Stimulated activated CD4-positive, alpha-beta T cell treated with anti-CD3 and anti-CD28 coated beads, Interleukin-1b, Interleukin-23, amount 100 ng/mL, for 1 hour (primary cell): ENCODE measurements at places on chromosomes 7 and 10.

GRCh38 chr7:24572016-24572392 is 1.2 kb upstream of the PALS2 start:
- DNase-seq = no peak

DNA sequence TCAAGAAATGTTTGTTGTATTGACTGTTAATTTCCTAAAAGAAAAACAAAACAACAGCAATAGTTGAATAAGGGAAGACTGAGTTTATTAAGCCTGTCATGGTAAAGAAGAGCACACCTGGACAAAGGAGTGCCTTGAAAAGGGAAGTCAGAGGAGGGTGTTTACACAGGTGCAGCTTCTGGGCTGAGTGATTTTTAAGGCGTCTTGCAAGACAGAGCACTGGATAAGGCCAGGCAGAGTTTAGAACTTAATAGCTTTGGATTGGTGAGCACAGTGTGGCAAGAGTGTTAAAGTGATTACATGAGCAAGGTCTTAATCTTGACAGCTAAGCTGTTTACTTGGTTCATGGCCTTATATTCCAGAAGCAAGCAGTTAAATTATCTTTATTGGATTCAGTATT is 423.2 kb downstream of the CNTNAP2 start:
- no peak for DNase-seq

DNA sequence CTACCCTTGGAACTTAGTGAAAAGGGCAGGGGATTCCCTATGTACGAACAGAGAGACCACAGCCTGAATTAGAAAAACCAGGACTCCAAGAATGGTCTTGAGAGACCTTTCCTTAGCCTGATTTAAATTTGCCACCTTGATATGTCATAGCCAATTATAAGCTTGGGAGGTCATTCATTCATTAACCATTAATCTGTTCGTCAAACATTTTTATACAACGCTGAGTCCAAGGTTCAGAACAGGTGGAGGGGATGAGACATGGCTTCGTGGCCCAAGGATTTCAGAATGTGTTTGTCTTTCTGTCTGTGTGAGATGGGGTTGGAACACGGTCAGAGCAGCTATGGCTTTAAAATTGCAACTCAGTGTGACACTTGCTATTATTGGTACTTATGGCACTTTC is 158.0 kb downstream of the PAXIP1 start:
- no peak for DNase-seq

- DNase-seq = no peak
Measured at GRCh38 chr10:127117125-127117524, 79.3 kb downstream of the INSYN2A start.

- no peak for DNase-seq
Measured at GRCh38 chr10:1019362-1019761, 6.3 kb downstream of the IDI2 start.

DNA sequence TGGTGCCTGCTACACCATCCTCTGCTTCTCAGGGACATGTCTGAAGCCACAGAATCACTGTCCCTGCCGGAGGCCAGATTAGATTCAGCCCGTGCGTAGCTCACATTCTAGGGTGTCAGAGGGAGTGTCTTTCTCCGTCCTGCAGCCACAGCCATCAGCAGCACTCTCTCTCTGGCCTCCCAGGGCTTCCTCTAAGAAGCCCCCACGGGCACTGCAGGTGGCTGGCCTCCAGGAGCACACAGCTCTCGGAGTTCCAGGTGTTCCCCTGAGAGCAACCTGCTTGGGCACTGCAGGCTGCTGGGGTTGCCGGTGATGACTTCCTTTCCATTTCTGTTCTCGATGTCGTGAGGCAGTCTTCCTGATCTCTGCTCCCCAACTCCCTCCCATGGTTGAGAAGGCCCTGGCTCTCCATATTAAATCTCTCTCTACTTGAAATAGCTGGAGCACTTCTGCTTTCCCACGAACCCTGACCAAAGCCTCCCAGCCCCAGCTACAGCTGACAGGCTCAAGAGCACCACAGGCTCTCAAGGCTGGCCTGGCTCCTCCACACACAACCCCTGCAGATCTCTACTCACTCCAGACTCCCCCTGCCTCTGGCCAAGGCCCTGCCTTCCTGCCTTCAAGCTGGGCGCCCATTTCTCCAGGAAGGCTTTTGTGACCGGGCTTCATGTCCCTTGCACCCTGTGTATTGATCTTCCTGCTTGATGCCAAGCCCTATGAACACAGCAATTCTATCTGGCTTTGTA is 49.0 kb upstream of the TMEM72 start:
- DNase-seq = no peak

GRCh38 chr7:57482-58255 is 134.7 kb upstream of the FAM20C start:
- no peak for DNase-seq

- DNase-seq = no peak
Measured at GRCh38 chr10:19302117-19302516, 253.5 kb downstream of the MALRD1 start.

DNA sequence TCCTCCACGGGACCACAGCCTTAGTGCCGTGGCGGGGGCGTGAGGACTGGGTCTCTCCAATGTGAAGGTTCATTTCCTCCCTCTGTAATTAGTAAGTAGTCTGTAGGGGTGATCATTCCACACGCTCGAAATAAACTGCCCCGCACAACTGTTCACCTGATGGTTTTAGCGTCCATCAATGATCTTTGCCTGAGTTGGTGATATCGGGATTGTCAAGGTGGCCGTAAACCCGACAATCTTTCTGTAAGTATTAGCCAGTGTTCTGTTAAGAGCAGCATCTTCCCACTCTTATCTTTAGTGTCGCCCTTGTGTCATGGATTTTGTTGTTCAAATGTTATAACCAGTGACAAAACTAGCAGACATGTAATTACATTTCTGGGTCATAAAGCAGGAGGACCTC is 17.7 kb downstream of the AGAP3 start:
- no peak for DNase-seq

- DNase-seq = no peak
Measured at GRCh38 chr7:98571986-98572385, 45.1 kb upstream of the NPTX2 start.

- no peak for DNase-seq
Measured at GRCh38 chr10:21260066-21260465, 265.4 kb downstream of the SKIDA1 start.

DNA sequence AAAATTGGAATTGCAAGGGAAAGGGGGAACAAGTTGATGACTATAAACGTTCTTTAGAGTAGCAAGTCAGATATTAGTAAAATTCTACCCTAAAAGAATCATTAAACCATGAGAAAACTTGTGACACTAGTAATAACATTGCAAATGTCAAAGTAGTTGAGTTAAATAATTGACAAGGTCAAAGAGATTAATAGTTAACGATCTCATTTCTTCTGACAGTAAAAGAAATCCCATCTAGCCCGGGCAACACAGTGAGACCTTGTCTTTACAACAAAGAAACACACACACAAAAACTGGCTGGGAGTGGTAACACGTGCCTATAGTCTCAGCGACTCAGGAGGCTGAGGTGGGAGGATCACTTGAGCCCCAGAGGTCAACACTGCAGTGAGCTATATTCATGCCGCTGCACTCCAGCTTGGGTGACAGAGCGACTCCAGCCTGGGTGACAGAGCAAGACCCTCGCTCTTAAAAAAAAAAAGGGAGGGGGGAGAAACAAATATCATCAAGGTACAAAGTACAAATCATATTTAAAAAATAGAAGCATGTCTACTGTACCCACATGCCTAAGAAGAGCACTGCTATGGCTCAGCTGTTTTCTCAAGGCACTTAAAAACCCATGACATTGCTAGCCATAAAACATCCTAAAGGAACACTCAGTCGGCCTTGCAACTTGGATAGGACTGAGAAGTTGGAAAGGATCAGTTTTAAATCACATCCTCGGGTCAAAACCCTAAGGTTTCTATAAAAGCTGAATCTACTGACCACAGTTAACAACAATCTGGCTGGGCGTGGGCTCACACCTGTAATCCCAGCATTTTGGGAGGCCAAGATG is 401.1 kb downstream of the PARD3 start:
- DNase-seq = no peak

GRCh38 chr7:81590131-81590530 is 179.7 kb downstream of the HGF start:
- no peak for DNase-seq

DNA sequence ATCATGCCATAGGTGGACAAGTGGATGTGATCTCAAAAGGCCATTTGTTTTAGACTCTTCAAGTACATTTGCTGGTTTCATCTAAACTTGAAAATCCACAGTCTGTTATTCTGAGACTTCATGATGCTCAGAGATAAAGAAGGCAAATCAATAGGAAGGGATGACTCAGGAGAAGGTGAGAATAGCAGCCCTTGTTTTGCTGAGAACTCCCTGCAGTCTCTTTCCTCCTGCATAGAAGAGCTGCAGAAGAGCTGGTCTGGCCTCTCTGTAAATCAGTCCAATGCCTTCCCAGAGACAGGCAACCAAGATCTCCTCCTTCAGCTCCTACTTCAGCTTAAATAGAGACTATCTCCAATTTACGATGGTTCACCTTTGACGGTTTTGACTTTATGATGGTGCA is 4.0 kb upstream of the BAIAP2L1 start:
- DNase-seq = no peak

DNA sequence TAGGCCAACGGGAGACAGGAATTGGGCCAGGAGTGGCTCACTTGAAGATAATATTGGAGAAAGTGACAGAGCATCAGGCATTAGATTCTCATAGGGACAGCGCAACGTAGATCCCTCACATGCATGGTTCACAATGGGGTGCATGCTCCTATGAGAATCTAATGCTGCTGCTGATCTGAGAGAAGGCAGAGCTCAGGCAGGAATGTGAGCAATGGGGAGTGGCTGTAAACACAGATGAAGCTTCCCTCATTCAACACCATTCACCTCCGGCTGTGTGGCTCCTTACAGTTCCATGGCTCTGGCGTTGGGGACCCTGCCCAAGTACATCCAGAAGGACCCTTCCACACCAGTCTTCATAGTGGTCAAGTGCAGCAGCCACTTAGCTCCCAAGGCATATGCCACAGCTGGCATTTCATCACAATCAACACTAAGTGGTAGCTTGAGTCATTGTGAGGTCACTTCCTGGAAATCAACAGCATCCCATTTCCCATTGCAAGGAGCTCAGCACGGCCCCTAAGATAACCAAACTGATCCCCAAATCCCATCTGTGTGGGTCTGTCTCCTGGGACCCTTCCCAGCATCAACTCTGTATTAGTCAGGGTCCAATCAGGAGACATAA is 174.5 kb downstream of the TPST1 start:
- DNase-seq = no peak

DNA sequence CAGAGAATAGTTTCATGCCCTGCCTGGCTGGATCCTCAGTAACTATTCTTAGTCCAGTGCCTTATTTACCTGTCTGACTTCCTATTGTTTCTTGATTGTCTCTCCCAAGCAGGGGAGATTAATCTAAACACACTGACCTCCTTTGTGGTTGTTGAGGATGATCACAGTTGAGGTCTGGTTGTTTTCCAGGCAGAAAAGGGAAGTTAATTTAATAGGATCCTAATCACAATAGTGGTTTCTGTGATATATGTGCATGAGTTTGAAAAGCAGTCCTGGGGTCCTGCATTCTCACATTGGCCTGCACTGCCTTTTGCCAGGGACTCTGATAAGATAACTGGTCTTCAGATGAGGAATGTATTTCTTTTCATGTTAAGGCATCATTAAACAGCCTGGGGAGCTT is 130.1 kb downstream of the SND1 start:
- no peak for DNase-seq

DNA sequence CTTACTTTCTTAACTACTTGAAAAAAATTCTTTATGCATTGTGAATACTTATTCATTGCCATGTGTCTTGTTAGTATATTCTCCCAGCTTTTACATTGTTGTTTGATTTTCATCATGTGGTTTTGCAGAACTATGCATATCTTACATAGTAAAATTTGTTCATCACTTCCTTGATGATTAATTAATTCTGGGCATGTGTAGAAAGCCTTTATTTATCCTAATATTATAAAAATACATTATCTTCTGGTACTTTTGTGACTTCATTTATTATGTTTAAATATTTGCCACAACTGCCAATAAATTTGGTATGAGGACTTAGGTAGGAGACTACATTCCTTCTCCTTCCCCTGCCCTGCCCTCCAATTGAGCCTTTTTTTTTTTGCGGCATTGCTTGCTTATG is 166.0 kb upstream of the ZNF32 start:
- DNase-seq = no peak

- DNase-seq = no peak
Measured at GRCh38 chr7:133060004-133060403, 21.9 kb downstream of the CHCHD3 start.

GRCh38 chr7:28395831-28396230 is 16.5 kb upstream of the CREB5 start:
- DNase-seq = no peak

DNA sequence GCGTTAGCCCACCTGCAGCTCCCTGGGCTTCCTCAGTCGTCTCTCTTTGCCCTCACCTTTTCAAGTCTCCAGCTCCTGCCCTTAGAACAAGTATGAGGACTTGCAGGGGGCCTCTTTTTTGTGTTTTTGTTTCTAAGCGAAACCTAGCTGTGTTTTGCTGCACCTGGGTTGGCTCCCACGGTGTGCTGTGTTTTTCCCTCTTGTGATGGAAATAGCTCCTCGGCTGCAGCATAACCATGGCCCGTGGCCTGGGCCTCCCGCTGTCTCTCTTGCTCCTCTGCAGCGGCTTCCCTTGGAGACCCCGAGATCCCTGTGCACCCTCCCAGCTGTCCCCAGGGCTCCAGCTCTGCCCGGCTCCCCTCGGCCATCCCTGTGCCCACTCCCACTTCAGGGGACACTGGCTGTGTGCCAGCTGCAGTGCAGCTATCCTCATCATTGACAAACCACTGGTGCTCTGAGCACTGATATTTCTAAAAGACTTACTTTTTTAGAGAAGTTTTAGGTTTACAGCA is 75.6 kb upstream of the TCERG1L start:
- no peak for DNase-seq

DNA sequence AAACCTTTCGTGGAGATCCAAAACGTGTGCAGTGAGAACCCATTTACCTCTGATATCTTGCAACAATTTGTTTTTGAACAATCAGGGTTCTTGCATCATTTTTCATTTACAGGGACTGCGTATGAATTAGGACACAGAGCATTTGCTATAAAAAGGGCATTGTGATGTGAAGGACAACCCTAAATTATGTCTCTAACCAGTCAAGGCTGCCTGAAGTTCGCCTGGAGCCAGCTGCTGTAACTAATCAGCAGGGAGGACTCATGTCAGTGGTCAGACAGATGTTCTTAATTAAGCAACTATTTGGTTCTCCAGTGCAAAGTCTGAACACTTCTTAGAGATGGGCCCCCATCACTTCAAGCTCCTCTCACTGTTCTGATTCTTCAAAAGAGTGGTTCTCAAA is 674.8 kb downstream of the KCNMA1 start:
- no peak for DNase-seq

- DNase-seq = no peak
Measured at GRCh38 chr7:51349820-51350545, 33.4 kb upstream of the COBL start.

- DNase-seq = no peak
Measured at GRCh38 chr10:117248750-117249465, 8.0 kb downstream of the SLC18A2 start.
